Fibroblast of skin of right biceps (primary cell): ENCODE measurements at places on chromosomes 2 and 18.

DNA sequence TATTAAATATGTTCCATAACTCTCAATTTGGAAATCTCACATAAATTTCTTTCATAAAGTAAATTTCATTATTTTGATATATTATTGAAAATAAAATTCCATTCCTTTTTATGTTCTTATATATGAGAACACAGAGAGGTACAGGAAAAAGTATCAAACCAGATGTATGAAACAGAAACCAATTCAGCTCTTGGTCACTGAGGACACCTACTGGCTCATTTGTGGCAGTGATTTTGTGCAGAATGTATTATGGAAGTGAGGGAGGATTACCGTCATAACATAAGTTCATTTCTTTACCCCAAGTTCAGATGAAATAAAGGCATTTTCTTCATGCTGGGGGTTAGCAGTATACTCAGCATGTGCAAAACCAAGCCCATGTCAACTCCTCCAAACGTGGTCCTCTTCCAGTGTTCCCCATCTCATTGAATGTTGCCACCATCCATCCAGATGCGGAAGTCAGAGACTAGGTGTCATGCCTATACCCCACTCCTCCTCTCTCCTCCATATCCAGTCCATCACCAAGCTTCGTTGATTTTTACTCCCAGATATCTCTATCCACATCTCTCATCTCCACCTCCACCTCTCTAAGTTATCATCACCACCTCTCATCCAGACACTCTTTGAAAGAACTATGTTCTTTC lies 41.7 kb upstream of the MALL start:
- peak; percentile 70 for DNase-seq

DNA sequence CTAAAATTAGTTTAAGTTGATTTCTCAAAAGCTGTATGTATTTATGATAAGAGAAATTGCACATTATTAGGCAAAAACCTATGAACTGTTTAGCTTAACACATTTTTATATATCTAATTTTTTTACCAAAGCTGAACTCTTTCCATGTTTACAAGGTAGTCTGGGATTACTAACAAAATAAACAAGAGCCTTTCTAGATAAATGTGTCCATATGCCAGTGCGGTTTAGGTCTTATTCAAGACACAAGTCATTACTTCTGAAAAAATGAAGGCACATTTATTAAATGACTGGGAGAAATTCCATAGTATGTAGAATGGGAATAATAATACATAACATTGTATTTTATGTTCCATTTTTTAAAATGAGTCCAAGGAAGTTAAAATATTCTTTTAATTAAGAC lies 82.0 kb downstream of the DPP4 start:
- DNase-seq: no peak

DNA sequence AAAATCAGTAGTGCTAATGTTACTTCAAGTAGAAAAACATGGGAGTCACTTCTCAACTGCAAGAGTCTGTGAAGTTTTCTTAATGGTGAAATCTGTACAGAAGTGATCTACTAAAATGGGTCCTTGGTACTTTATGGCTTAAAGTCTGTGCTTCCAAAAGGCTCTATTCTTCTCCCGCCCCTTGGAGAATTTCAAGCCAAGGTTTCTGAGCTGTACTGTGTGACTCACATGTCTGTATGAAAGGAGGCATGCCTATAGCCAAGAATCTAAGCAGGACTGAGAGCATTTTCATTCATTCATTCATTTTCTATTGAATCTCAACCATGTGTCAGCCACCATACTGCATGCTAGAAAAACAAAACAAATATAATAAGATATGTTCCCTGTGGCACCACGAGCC lies 19.8 kb upstream of the DDX18 start:
- peak; percentile 30 for DNase-seq

DNA sequence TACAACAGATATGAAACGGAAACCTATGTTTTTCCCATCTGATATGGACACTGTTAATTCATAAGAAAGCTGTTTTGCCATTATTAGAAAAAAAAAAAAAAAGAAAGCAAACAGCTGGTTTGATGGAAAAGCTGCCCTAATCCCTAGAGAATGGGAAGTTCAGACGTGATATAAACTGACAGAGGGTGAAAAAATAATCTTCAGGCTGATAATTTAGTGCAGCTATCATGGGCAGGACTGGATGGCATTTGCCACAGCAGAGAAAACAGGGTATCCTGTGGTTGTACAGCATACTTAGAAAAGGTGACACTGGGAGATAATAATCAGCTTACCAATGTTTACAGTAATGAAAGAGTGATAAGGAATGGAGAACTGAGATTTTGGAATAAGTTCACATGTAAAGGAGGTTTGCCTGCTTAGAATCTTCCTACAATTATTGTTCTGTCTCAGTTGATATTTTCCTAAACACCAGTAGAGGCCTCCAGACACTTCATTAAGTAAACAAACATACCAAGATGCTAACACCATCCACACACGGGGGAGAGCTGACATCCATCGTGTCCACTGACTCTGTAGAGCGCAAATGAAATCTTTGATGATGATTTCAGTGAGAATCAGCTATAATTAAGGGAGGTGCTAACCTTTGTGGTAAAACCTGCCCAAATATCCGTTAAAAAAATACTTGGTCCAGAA lies 211.6 kb upstream of the MMADHC start:
- peak; percentile 35 for DNase-seq

GRCh38 chr2:212913640-212914306 lies 237.6 kb downstream of the IKZF2 start:
- DNase-seq: no peak

DNA sequence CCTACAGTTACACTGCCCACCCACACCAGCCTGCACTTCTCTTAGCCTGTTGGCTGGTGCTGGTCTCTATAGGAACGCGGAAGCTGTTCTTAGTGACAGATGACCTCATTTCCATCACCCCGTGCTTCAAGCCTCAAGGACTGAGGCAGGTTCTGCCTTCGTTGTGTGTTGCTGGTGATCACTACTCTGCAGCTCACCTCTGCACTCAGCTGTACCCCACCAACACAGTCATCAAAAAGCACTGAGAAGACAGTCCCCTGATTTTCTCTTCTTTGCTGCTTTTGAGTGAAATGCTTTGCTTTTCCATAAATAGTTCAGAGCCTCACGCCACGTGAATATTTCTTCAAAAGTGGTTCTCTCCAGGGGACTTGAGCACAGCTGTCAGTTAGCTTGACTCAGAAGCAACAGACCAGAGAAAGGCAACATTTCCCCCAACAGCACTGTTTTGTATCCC lies 225.7 kb upstream of the CCDC150 start:
- no peak for DNase-seq

- DNase-seq: no peak
Measured at GRCh38 chr18:7684966-7685365, 117.8 kb downstream of the PTPRM start.
